ENCODE measurements at places on chromosomes 1 and 21.

GRCh38 chr1:184888505-184888904, 85.8 kb downstream of the NIBAN1 start:
- no peak for DNase-seq

DNA sequence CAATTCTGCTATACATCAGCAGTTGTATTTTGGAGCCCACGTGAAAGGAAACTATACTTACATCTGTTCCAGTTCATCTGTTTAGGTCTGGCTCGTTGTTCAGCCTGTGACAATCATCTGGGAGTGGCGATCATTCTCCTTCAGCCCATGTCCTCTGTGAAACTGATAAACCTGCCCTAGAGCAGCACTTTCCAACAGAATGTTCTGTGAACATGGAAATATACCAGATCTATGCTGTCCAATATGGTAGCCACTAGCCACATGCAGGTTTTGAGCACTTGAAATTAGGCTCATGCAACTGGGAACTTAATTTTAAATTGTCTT, 24.5 kb upstream of the COQ8A start:
- DNase-seq, result no peak

DNA sequence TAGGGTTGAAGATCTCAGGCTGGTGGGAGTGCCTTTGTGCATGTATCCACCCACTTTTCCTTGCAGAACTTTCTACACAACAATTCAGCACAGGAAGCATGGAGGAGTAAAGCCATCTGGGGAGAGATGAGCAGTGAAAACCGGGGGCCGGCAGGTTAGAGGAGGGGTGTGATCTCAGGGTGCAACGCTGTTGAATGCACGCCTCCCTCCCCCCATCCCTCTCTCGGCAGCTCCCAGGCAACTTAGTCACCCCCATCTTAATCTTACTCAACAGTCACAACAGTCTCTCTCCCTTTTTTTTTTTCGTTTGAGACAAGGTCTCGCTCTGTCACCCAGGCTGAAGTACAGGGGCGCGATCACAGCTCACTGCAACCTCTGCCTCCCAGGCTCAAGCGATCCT, 16.6 kb upstream of the ABCG1 start:
- no peak for DNase-seq

DNA sequence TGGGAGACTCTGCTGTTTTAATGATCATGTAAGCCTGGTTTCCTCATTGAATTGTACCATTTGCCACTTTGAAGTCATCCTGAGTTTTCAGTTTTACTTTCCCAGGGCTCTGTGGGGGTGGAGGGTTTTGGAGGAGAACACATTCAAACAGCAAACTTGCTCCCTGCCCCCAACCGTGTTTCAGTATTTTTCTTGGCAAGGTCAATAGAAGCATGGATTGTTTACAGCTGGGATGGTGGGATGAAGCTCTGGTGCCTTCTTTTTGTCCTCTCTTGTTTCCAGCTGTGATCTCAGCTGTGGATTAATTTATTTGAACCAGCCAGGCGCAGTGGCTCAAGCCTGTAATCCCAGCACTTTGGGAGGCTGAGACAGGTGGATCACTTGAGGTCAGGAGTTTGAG, 54.3 kb upstream of the SERBP1 start:
- no peak for DNase-seq

- no peak for DNase-seq
These were observed 30.4 kb downstream of the NGF start for GRCh38 chr1:115307661-115308060.

- DNase-seq, result no peak
These were observed 48.2 kb downstream of the SPSB1 start for GRCh38 chr1:9340864-9341263.

- DNase-seq, result no peak
These were observed 12.9 kb upstream of the SOX13 start for GRCh38 chr1:204059970-204060369.

- DNase-seq, result no peak
These were observed 391 bp downstream of the IFT25 start for GRCh38 chr1:53945183-53945432.

DNA sequence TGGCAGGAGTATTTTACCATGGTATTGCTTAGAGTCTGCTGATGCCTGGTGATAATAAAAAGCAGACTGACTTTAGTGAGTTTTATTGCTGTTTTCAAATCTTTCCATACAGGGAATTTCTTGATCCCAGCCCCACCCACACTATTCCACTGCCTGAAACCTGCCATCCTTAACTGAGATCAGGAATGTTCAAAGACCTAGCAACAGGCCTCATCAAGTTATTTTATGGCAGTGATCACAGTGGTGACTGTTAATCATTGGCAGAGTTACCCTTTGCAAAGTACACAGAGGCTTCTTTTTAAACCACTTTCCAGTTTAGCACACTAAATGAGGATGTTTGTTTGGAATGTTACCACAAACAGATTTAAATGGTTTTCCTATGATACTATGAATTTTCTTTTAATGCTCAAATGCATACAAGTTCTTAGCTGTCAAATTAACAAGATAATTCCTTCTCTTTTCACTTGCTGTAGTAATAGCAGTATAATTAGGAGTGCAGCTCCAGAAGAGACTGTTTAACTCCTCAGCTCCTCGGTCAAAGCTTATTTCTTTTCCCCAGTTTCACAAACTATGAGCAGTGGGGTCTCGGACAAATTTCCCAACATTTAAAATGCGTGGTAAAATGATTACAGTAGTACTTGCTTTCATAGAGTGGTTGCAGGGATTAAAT, 69.9 kb upstream of the USP25 start:
- DNase-seq, result no peak

- no peak for DNase-seq
These were observed 621.9 kb downstream of the NPHP4 start for GRCh38 chr1:5370311-5370710.

DNA sequence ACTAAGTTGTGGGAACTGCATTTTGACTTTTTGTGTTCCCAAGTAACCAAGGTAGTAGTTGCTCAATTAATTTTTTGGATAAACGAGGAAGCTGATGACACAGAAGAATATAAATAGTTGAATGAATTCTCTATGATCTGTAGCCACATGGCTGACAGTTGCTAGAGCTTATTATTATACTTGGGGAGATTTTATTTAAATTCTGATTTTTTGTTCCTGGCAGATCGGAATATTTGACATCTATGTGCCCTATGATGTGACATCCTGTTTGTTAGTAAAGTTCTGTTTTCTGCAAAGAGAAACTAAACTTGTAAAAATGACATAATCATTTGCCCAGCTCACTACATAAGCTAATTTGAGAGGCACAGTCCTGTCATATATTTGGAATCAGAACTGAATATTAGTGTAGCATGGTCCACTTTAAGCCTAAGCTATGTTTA, 9.7 kb upstream of the LYST start:
- no peak for DNase-seq

DNA sequence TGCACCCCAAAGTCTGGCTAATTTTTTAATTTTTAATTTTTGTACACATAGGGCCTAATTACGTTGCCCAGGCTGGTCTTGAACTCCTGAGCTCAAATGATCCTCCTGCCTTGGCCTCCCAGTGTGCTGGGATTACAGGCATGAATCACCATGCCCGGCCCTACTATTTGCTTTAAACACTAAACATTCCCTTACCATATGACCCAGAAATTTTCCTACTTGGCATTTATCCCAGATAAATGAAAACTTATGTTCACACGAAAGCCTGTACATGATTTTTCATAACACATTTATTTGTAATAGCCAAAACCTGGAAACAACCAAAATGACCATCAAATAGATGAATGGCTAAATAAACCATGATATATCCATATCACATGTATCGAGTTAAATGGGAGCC, 35.8 kb downstream of the NDUFS5 start:
- DNase-seq, result no peak

DNA sequence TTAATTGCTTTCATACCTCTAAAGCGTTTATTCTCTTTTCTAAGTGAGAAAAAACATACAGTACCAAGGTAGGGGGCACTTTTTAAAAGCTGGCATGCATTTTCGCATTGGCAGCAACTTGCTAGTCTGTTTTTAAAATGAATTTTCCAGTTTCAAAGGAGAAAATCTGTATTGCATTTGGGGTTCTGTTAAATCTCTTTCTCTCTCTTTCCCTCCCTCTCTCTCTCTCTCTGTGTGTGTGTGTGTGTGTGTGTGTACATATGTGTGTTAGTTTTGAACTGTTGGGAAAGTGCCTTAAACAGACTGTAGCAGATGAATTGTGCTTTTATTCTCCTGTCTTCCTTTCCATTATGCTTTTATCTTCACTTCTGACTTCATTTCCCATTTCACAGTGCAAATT, 7.3 kb downstream of the NIBAN1 start:
- DNase-seq, result no peak

GRCh38 chr1:53120659-53121058, 21.8 kb downstream of the SLC1A7 start:
- no peak for DNase-seq

- DNase-seq, result no peak
These were observed 105.5 kb downstream of the PDE9A start for GRCh38 chr21:42758721-42759593.

GRCh38 chr1:70033266-70033873, 172.0 kb downstream of the LRRC40 start:
- DNase-seq, result no peak

DNA sequence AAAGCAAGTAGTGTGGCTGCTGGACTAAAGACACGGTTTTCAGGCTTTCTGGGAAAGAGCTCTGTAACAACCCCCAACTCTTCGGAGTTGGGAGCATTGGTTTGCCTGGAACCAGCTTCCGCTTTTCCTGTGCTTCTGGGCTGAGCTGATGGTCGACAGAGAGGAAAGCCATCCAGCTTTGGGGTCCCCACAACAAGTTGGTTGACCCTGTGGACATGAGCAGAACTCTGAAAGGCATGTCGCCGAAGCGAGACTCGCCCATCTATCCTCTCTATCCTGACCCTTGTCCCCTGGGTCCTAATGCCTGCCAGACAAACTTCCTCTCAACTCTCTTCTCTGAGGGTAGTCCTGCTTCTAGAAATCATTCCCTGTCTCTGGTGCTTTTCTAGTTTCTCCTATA, 31.9 kb upstream of the FCGR2A start:
- no peak for DNase-seq

- DNase-seq, result no peak
These were observed 97.7 kb downstream of the RYR2 start for GRCh38 chr1:237139732-237140131.

DNA sequence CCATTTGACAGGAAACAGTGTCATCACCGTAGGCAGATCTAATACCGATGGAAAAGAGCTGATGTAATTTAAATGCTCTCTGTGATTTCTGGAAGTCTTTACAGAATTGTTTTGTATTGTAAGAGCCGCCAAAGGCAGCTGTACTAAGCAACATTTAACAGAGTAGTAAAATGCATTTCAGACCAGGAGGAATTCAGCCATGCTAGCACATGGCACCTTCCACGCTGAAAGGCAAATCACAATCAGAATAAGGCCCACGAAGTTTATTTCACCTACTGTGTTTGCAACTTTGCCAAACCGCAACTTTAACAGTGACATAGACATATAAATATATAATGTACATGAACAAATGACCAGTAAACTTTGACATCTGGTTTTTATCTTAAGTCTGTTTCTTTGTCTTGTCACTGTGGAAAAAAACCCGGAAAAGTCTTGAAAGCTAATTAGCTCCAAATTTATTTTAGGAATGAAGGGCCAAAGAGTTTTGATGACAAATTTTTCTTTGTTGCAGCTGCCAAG, 26.1 kb upstream of the DISC1 start:
- DNase-seq, result no peak

- DNase-seq, result peak; percentile 46
These were observed 24.3 kb downstream of the UBE2Q1 start for GRCh38 chr1:154533952-154534844.

GRCh38 chr1:111369645-111370044, 57.9 kb downstream of the OVGP1 start:
- DNase-seq, result no peak

DNA sequence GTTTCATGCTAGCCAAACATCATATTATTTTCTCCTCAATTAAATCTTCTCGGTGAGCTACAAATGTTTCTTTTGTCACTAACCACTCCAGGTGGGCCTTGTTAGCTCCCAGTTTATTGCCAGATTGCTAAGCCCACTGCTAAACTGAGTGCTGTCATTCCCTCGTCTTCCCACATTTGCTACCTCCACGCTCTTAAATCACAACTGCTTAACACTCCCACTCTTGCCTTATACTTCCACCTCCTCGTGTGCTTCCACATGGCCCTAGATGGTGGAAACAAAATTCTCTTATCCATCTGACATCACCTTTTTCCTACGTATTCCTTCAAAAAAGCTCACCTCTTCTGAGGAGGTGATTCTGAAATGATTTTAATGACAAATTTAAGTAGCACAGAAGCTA, 34.6 kb upstream of the AKT3 start:
- no peak for DNase-seq

DNA sequence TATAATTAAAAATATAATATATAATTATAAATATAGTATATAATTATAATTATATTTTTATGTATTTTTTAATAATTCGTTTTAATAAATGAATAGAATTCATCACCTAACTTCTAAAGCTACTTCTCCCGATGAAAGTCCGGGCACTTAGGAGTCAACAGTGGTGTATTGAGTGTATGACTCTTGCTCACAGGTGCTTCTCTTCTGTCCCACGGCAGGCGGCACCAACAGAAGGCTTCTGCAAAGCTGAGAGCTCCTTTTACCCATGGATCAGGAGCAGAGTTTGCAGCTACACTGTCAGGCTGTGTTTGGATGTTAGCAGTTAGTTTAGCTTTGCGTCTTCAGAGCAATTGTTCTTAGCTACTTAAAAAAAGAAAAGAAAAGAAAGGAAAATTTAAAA, 122.4 kb downstream of the LIPI start:
- DNase-seq, result no peak

DNA sequence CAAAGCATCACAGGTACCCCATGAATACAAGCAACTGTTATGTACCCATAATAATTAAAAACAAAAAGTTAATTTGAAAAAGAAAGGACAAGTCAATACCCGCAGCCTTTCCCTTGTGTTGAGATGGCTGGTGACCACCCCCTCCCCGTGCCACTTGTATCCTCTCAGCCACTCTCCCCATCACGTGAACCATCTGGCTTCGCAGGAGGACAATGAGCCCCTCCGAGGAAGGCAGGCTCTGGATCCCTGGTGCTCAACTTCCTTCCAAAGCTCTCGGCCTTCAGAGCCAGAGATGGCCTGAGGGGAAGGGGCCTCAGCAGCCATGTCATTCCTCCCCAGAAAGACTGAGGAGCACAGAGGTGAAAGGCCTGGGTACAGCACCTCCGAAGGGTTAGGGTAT, 120.4 kb upstream of the RAB4A start:
- no peak for DNase-seq

DNA sequence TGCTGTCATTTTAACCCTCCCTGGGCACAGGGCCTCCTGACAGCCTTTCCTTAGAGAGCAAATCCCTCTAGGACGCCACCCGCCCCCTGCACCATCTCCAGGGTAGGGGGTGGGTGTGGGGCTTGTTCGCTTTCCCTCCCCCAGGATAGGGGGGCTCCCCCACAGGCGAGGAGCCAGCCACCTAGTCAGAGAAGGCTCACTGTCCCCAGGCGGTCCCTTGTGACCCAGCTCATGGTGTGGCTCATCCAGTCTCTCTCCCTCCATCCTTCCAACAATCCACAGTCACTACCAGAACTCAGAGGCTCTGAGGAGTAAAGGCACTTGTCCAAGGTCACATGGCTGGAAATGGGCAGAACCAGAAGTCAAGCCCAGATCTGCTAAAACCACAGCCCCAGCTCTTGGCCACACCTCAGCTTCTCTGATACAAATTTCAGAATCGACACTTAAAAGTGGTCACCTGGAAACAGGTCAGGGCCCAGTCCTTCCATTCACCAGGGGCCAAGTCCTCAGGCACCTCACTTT, 89.8 kb downstream of the MRPL37 start:
- DNase-seq, result no peak

Measured in NCI-H187 treated with DMSO at 0.1 percent for 48 hours (cell line).